GM23338 (cell line): ENCODE measurements at places on chromosomes 5 and 9. TPM values are rescaled to one million over a fixed set of nuclear protein-coding genes. Genes with fewer than 3 reads are reported as not detected.

CCNJL gene
- total RNA-seq: 22.1 and 29.2 TPM in 2 replicates

LURAP1L gene
- total RNA-seq: 0.74 and 1.2 TPM in 2 replicates

SMIM32 gene
- 0.19 and 0.56 TPM in 2 replicates for total RNA-seq

N4BP3 gene
- 52.7 and 58.2 TPM in 2 replicates for total RNA-seq

TCF7 gene
- total RNA-seq: 8.1 and 9.7 TPM in 2 replicates

CNTRL gene
- total RNA-seq: 9.2 and 15.3 TPM in 2 replicates

ZFP2 gene
- 0.42 and 0.62 TPM in 2 replicates for total RNA-seq

SPOCK1 gene
- 10.5 and 17.2 TPM in 2 replicates for total RNA-seq

TTC23L gene
- total RNA-seq: 2.2 and 3.6 TPM in 2 replicates

DIPK1B gene
- 47.2 and 60.0 TPM in 2 replicates for total RNA-seq

SLC31A2 gene
- total RNA-seq: 1.3 and 3.8 TPM in 2 replicates

CLIC3 gene
- 0.56 TPM in 1 of 2 replicates, not detected in the other for total RNA-seq

GRCh38 chr9:13278368-13279246 is 885 bp downstream of the MPDZ start:
- DNase-seq: peak; percentile 67

GRCh38 chr5:102811972-102812371 is 56.9 kb downstream of the PAM start:
- no peak for DNase-seq

DNA sequence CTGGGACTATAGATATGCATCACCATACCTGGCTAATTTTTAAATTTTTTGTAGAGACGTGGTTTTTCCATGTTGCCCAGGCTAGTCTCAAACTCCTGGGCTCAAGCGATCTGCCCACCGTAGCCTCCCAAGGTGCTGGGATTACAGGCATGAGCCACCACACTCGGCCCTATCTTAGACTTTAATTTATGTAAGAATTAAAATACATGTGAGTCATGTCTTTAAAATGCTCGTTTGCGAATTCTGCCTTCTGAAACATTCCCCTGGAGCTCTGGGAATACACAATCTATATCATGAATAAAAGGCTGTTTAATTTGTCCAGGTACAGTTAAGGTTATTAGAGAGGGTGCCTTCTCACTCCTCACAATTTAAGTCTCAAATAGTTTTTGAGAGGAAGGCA is 32.8 kb downstream of the RHOBTB3 start:
- no peak for DNase-seq

DNA sequence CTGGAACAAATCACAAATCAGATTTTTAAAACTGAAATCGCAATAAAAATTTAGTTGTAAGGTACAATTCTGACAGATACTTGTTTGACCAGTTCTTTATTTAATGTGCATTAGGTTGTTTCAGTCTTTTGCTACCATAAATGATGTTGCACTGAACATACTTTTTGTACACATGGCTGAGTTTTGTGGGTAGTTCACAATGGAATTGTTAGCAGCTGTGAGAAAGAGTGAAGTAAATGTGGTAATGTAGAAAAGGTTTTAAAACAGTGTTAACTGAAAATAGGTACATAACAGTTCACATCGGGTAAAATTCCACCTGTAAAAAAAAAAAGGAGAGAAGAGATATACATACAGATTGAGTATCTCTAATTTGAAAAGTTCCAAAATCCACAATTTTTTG is 25.6 kb downstream of the MRPS27 start:
- no peak for DNase-seq

DNA sequence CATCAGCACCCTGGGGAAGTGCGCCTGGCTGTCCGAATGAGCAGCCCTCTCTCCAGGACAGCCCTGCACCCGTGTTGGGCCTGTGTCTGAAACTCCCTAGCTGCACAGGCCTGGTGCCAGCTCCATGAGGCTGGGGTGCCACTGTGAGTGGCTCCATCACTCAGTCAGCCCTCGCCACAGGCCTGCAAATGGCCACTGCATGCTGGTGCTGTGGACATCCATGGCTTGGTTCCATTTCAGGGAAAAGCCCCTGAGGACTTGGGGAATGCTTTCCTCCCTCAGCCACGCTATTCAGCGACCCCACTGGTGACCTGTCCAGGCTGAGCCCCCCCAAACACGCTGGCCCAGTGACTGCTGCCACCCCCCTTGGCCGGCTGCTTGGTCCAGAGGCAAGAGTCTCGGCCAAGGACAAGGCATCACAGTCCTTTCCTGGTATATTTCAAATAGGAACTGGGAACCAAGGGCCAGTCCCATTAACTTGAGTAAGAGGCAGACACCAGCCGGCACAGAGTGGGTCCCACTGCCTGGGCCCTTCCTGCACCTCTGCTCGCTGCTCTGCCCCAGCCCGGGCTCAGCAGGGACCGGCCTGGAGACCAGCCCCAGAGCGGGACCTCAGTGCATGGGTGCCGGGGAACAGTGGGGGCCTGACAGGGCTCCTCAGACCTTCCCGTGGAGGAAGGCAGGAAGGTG is 181.3 kb downstream of the AUH start:
- DNase-seq: no peak

- DNase-seq: peak; percentile 24
Observed at GRCh38 chr5:82544004-82544403, 265.9 kb upstream of the RPS23 start.

DNA sequence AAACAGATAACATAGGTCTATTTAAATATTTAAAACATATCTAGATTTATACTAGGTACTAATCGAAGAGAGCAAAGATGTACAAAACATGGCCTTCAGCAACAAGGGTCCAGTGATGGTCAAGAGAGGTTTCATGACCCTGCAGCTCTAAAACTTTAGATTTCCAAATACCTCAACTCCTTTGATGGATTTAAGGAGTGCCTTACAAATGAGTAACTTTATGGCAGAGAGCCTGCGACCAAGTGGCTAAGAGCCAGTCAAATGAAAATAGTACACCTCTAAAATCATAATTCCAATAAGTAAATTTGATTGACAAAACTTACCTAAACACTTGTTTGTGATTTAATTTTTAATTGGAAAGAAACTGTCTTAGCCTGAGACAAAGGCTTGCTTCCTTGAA is 4.7 kb upstream of the SH3RF2 start:
- DNase-seq: no peak

DNA sequence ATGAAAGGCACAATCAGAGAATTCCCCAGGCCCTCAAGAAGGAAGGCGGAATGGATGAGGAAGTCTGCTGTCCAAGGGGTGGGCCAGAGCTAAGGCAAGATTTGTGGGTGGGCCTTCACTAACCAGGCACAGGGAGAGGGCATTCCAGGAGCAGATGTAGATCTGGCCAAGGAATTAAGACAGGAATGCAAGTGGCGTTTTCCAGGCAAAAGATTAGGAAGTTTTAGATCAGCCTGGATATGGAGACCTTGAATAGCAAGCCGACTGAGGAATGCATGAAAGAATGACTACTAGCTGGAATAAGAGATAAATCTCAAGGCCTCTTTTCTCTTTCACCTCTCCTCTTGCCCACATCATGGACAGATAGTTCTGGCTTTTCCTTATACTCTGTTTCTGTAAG is 68.5 kb downstream of the GHR start:
- DNase-seq: peak; percentile 38

DNA sequence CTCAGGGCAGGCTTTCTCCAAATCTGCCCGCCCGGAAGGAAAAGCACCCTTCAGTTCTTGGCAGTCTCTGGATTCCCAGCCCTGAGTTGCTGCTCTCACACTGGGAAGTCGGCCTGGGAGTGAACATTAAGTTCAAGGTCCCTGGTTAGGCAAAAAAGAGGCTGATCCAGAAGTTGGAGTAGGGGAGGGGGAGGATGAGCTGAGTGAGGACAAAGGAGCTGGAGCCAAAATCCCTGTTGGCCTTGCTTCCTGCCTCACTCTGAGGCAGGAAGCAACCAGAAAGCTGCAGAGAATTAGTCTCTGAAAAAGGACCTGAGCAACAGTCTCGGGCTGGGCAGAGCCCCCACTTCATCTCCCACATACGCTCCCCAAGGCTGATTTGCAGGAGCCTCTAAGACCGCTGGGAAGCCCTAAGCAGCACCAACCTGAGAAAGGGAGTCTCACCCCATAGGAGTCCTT is 15.0 kb upstream of the RPS14 start:
- DNase-seq: peak; percentile 74

- no peak for DNase-seq
Observed at GRCh38 chr5:59095480-59095879, 512.6 kb downstream of the RAB3C start.

- no peak for DNase-seq
Observed at GRCh38 chr9:88748566-88749261, 213.7 kb downstream of the NXNL2 start.

DNA sequence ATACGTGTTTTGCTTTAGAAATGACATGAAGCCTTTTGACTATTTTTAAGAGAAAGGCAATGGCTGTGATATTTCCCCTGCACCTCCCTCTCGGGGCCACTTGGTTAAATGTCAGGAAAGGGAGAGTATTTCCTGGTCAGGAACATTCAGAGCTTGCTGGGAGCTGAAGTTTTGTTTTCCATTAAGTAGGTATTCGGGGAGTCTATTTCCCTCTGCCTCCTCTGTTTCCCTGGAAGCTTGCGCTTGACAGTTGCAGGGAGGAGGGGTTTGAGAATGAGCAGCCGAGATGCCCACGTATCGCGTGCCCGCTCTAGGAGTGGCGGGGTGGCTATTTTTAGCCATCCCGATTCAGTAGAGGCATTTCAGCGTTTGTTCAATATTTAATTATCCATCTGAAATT is 6.7 kb downstream of the DAB2IP start:
- no peak for DNase-seq

DNA sequence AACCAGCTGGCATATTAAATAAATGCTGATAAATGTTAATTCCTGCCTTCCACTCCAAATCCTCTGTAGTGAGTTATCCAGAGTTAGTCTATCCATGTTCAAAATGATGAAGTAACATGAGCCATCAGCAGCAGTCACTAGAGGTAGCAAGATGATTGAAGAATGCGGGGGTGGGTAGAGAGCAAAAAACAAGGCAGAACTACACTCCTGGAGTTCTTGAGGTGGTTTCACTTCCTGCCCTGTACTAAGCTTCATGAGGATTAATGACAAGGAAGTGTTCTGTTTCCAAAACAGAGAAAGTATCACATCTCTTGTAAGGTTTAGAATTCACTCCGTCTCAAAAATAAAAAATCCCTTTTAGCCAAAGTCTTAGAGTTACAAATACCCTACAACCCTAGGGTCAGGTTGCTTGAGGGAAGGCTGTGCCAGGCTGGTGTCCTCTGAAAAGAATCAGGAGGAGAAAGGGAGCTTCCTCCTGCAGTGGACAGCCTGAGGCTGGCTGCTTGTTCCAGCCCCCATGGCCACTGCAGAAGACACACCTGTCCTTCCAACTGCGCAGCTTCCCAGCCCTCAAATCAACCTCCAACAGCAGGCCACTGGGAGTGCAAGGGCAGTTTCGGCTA is 180.2 kb downstream of the DENND1A start:
- DNase-seq: peak; percentile 42

DNA sequence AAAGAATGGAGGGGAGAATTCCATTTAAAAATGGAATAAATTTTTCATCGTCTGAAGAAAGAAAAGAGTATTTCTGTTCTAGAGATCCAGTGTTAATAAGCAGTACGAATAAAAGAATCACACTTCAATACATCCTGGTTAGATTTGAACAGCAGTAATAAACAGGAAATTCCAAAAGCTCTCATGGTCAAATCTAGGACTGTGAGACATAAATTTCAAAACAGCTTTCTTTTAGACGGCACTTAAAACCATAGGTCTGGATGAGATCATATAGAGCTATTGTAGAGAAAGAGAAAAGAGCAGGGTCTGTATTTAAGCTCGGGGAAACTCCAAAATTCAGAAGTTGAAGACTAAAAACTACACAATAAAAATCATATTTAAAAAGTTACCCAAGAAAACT is 1006.9 kb upstream of the CTNND2 start:
- DNase-seq: no peak

GRCh38 chr9:93575796-93576257 is 557 bp upstream of the PHF2 start:
- peak; percentile 68 for DNase-seq

DNA sequence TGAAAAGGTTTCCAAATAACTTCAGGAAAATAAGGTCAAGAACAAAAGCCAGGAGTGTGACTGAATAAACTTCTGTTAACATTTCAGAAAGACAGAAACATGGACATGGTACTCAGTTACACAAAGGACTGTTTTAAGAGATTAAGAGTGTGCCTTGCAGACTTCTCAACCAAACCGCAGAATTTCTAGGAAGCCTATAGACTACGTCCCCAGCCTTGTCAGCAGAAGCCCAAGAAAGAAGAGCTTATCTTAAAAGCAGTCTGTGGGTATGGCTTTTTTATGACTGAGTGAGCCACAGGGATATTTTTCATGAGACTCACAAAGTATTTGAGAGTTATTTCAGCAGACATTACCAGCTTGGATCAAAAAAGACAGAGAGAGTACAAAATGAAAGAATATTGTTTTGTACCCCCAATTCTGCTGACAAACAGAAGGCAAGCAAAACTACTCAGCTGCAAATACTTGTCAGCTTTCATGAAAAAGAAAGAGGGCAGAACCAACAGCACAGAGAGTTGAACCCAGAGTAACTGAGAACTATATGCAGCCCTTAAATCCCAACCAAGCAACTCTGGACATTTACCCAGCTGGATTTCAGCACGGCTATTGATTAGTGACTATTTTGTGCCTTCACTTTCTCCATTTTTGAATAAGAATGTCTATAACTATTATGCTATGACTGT is 711.0 kb upstream of the CTNND2 start:
- no peak for DNase-seq

GRCh38 chr9:74940600-74940999 is 12.1 kb downstream of the C9orf40 start:
- DNase-seq: peak; percentile 48

DNA sequence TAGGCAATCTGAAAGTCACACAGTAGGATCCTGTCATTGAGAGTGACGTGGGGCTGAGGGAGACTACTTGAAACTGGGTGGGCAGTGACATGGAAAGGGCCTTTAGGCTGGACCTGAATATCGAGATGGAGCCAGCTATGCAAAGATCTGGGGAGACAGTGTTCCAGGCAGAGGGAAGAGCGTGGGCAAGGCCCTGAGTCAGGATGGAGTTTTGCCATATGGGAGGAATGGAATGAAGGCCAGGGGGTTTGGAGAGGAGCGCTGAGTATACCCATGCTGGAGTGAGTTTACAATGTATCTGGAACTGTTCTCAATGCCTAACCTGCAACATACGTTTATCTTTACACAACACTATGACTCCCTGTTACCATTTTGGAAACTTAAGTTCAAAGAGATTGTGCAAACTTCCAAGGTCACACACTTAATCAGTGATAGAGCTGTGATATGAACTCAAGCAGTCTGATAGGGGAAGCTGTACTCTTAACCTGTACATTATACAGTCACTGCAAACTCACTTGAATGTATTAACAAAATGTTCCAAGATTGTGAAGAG is 33.5 kb downstream of the INSYN2B start:
- no peak for DNase-seq

DNA sequence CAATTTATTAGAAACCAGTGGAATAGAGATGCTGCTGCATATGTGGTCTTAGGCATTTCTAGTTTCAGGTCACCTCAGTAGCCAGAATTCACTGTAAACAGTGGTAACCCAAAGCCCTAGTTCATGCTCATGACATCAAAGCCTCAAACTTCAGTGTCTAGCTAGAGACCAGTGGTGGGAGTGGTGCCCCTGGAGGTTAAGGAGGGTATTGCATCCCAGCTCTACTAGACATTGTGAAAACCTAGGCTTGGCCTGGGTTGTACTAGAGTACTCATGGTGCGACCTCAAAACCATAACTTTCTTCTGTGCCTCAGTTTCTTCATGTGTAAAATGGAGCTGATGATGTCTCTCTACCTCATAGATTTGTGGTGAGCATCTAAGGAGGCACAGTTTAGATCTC is 18.8 kb downstream of the COL5A1 start:
- peak; percentile 53 for DNase-seq

- no peak for DNase-seq
Observed at GRCh38 chr5:53749621-53750020, 189.2 kb downstream of the NDUFS4 start.
